ENCODE measurements at places on chromosomes 5 and 9.

GRCh38 chr5:150189728-150190502, at the start of gene SLC6A7:
TSS of gene SLC6A7 (plus strand) at chr5:150190062. CDS start at chr5:150190328, 266 bp downstream.
- no peak for DNase-seq

DNA sequence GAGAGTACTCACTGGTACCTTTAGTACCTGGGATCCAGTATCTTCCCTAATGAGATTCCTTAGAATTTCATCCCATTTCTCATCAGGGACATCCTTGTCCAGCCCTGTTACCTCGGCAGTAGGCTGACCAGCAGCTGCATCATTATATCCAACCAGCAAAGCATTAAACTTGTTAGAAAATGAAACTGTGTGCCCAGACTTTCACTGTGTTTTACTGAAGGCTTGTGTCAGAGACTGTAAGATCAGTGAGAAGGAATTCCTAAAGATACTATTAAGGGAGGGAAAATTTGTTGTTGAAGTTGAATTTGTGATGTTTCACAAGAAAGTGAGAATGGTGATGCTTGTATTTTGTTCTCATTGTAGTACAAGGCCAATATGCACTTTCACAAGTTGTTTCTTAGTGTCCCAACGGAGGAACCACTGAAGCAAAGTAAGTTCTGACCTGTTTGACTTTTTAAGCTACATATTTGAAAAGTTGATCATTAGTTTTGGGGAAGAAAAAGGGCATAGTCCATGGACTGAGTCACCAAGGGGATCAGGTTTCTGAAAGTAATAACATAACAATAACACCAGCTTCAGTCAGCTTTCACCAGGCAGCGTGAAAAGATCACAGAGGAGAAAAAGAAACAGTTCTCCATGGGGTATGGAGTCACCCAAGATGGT, 48.8 kb downstream of the GRAMD2B start:
- DNase-seq, result no peak

DNA sequence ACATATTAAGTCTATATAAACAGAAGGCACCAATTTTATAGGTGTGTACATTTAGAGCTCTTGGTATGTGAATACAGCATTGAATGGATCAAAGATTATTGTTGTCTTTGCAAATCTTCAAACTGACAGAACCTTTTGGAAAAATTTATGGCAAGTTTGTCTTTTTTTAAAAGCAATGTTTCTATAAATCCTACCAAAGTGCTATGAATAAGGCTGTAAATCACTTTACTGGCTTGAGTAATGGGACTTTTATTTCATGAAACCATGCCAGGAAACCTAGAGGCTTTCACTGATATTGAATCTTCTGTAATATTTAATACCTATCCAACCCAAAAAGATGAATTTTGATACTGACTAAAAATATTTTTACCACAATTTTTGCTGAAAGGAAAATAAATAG, 7.4 kb upstream of the DAPK1 start:
- no peak for DNase-seq

DNA sequence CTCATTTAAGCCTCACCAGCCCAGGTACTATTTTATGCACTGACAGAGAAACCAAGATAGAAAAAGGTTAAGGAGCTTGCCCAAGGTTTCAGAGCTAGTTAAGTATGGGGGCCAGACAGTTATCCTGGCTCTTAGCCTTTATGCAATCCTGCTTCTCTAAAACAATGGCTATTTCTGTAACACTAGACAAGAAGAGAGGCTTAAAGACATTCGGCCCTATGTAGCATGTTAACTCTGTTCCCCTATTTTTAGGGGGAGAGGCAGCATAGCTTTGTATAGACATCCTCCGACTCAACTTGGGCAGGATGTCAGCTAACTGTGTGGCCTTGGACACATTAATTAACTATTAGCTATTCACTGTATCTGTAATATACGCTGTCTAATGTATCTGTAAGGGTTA, 54.6 kb downstream of the LHFPL2 start:
- no peak for DNase-seq

DNA sequence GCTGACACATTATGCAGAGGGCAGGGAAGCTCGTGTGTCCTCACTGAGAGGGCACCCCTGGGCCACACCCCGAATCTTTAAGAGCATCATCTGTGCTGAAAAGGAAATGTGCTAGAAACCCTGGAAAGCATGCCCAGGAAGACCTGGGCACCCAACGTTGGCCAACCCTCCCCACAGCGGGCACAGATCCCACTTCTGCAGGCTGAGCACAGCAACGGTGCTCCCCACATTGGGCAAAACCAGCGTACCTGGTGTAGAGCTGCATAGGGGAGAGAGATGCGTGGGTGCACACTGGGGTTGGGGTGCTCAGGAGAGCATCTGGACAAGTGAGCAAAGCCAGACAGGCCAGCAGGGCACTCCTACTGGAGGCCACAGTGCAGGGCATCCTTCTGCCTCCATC, 32.6 kb downstream of the ROR2 start:
- DNase-seq, result no peak

GRCh38 chr5:21236971-21237427, 1249.0 kb upstream of the CDH18 start:
- DNase-seq, result no peak

DNA sequence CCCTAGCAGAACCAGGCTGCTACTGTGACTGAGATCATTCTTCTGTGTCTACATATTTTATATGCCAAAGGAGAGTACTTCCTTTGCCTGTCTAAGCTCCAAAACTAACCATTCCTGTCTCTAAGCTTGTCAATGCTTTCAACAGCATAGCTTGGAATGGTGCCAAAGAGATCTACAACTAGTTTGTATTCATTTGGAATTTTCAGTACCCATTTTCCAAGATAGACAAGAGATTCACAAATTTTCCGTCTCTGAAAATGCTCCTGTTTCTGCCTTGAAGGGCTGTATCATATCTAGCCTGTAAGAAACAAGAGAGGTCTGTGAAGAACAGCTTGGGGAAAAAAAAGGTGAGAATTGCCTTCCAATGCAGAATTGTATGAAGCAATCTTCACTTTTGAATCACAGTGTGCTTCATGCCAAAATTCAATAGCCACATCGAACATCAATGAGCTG, 334.4 kb upstream of the ACTBL2 start:
- no peak for DNase-seq

DNA sequence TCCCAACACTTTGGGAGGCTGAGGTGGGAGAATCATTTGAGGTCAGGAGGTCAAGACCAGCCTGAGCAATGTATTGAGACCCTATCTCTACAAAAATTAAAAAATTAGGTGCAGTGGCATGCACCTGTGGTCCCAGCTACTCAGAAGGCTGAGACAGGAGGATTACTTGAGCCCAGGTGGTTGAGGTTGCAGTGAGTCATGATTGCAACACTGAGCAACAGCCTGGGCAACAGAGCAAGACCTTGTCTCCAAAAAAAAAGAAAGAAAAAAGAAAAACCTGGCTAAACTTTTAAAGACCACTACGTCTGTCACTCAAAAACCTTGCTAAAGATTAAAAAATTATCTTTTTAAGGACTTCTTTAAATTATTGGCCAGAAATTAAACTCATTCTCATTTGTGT, 59.8 kb upstream of the ABCA1 start:
- no peak for DNase-seq

DNA sequence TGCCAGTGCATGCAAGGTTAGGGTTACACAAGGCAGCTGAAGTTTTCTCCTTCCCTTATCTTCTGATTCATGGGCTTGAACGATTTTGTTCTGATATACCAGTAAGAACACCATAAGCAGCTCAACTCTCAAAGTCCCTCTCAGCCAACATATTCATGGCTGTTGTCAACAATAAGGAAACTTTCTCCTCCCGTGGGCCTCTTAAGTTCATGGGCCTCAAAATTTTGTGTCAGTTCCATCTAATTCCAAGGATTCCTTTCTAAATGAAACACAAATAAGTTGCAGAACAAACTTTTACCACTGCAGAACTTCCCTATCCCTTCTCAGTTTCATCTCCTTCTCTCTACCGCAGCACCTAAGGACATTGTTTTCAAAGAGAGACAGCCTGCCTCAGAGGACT, 23.6 kb upstream of the CAST start:
- DNase-seq, result no peak

DNA sequence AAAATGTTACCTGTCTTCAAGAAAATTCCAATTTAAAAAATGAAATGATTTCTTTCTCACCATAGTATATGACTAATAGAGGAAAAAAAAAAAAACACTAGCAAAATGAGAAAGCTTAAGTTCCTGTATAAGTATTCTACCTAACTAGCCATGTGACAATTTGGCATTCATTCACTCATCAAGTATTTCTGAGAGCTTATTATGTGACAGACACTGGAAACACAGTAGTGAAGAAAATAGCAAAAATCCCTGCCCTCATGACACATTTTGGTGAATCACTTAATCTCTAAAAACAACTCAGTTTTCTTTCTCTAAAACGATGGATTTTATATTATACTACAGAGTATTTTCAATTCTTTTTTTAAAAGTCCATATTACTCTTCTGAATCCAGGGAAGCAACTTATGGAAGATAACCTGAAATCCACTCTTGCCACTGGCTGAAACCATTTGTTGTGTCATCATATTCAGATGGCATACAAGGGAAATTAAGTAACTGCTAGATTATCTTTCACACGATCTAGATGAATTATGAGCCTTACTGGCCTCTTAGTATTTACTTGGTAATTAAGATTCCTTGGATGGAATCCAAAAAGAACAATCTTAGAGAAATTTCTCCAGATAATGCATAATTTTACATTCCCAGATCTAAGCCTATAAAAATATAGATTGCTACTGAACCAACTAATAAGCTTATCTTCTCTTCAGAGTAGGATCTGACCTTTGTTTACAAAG, 5.5 kb downstream of the PTBP3 start:
- DNase-seq, result no peak

DNA sequence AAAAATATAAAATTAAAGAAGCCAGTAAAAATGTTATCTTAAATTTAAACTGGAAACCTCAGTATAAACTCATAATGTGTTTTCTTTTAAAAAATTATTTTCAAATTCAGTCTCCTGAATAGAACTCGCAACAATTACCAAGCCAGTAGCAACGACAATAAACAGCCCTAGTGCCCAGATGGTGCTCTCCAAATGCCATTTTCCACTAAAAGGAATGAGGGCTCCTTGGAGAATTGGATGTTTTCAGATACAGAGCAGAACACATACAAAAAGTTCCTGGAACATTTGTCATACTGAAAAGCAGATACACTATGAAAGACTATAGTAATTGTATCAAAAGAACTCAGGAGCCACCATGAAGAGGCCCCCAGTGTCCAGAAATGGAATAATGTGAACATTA, 97.4 kb downstream of the TMC1 start:
- no peak for DNase-seq

GRCh38 chr9:91131433-91131839, 230.3 kb downstream of the AUH start:
- peak; percentile 85 for DNase-seq

- no peak for DNase-seq
Observed at GRCh38 chr9:81074221-81074620, 615.1 kb downstream of the TLE1 start.

- DNase-seq, result no peak
Observed at GRCh38 chr5:58453306-58453705, 6.6 kb downstream of the PLK2 start.

- no peak for DNase-seq
Observed at GRCh38 chr5:99122976-99123375, 194.2 kb upstream of the CHD1 start.

- DNase-seq, result no peak
Observed at GRCh38 chr5:50300878-50301277, 140.2 kb downstream of the EMB start.

- DNase-seq, result no peak
Observed at GRCh38 chr9:110650261-110650660, 18.3 kb upstream of the MUSK start.

- no peak for DNase-seq
Observed at GRCh38 chr5:132841305-132841704, 10.9 kb upstream of the SHROOM1 start.

GRCh38 chr9:128768606-128769005, 3.1 kb downstream of the ZER1 start:
- DNase-seq, result no peak

- DNase-seq, result no peak
Observed at GRCh38 chr5:6733411-6734242, 20.4 kb downstream of the TENT4A start.

DNA sequence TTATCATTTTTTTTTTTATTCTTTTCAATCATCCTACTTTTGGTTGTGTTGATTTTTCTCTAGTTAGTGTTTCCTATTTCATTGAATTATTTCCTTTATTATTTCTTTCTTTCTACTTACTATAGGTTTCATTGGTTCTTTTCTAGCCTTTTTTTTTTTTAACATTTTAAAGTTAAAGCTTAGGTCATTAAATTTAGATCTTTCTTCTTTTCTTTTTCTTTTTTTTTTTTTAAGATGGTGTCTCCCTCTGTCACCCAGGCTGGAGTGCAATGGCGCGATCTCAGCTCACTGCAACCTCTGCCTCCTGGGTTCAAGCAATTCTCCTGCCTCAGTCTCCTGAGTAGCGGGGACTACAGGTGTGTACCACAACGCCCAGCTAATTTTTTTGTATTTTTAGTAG, 43.0 kb upstream of the PPP2CA start:
- no peak for DNase-seq

- peak; percentile 13 for DNase-seq
Observed at GRCh38 chr5:148998174-148998797, 64.6 kb downstream of the SH3TC2 start.

GRCh38 chr5:68830377-68830898, 263.4 kb upstream of the SLC30A5 start:
- DNase-seq, result no peak

DNA sequence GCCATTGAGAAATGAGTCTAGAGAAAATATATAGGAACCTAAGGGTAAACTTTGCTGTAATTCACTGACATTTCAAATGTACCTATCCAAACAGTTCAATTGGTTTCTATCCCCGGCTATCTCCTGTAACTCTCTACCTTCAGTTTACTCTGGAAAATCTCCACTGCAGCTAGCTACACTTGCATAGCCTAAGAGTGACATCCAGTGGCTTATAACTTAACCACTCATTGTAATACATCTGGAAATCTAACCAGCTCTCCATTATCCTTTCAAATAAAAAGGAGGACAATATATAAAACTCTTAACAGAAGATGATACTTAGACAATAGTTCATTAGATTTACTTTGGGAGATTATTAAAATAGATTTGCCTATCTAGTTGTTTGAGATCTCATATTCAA, 35.3 kb upstream of the SPDL1 start:
- no peak for DNase-seq

DNA sequence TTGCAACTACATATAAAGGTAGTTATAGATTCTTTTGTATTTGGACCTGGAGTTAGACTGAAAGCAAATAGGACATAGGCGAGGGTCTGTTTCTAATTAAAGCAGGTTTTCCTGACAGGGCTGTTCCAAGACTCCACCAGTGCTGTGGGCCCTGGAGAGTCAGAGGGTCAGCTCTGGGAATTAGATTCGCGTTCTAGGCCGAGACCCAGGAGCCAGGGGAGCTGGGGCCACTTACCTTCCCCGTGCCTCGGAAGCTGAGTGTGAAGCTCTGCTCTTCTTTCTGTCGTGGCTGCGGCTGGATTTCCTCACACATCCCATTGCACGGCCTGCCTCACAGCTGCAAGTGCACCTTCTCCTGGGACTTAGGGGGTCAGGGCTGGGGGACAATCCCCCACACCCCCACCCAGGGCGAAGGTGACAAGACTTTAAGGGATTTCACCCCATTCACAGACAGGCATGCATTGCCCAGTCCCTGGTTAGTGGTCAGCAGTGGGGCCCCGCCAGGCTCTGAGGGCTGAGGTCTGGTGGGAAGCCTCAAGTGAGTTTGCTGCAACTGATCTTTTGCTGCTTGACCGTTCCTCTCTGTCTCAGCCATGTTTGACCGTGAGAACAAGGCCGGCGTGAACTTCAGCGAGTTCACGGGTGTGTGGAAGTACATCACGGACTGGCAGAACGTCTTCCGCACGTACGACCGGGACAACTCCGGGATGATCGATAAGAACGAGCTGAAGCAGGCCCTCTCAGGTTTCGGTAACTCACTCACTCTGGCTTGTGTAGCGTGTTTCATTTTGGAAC, 15.3 kb upstream of the AHRR start:
- no peak for DNase-seq

All from stimulated activated CD4-positive, alpha-beta T cell treated with anti-CD3 and anti-CD28 coated beads, Interleukin-15, amount 100 ng/mL, for 24 hours (primary cell).